ENCODE measurements at places on chromosomes 16 and 17. TPM values are rescaled to one million over a fixed set of nuclear protein-coding genes. Genes with fewer than 3 reads are reported as not detected.

- no peak for DNase-seq
These were observed 378.9 kb upstream of the CA10 start for GRCh38 chr17:52537421-52537820.

GRCh38 chr17:82194765-82195164 lies 17.9 kb downstream of the CCDC57 start:
- DNase-seq = no peak

Gene GAST
- total RNA-seq = not detected

DNA sequence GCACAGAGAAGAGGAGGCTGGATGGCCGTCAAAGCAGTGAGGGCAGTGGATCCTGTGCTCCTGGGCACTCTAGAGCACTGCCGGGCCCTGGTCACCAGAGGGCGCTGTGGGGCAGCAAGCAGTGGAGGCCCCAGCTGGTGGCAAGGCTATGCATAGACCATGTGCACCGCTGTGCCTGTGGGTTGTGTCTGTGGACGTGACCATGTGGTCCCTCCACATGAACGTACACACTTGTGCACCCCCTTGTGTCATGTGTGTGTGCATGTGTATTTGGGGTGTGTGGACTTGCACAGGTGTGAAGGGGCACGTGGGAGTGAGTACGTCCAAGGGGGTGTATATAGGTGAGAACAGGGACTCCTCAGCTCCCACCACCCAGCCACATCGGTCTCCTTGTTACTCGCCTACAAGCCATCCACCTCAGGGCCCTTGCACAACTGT lies 4.4 kb upstream of the MAP2K3 start:
- DNase-seq = peak; percentile 93

GRCh38 chr17:7029659-7030058 lies 6.2 kb upstream of the SLC16A13 start:
- DNase-seq = peak; percentile 53

Gene HS3ST3B1
- total RNA-seq = 1.5 TPM

- DNase-seq = no peak
These were observed 5.3 kb upstream of the KRT37 start for GRCh38 chr17:41429667-41430066.

Gene EPX
- not detected for total RNA-seq

GRCh38 chr17:43217614-43218087 lies 6.0 kb downstream of the TMEM106A start:
- DNase-seq = no peak

Gene C17orf113
- total RNA-seq = 0.59 TPM
